ENCODE measurements at places on chromosomes 11 and 22.

DNA sequence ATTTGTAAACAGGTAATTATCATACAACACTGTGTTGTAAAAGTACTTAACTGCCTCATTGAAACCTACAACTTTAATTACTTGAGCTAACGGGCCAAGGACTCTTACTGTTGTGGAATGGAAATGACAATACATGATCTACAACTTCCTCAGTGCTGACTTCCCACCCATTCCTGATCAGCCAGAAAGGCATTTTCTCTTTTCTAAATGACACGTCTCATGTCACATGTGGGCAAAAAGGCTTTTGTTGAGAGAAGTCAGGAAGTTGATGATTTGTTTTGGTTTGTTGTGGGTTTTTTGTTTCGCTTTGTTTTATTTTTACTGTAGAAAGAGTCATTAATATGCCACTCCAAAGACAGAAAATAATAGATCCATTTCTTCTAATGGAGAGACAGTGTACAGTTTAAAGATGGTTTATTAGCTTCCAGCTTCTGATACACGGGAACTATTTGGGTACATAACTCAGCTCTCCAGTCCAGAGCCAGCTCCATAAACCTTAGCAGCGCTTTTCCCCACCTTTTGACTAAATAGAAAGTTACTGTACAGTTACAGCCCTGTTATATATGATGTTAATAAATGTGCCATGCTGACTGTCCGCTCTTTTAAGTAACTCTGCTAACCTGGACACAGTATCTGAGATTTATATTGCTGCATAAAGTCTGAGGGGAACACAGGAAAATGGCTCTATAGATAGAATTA, 509.4 kb upstream of the API5 start:
- no peak for DNase-seq

DNA sequence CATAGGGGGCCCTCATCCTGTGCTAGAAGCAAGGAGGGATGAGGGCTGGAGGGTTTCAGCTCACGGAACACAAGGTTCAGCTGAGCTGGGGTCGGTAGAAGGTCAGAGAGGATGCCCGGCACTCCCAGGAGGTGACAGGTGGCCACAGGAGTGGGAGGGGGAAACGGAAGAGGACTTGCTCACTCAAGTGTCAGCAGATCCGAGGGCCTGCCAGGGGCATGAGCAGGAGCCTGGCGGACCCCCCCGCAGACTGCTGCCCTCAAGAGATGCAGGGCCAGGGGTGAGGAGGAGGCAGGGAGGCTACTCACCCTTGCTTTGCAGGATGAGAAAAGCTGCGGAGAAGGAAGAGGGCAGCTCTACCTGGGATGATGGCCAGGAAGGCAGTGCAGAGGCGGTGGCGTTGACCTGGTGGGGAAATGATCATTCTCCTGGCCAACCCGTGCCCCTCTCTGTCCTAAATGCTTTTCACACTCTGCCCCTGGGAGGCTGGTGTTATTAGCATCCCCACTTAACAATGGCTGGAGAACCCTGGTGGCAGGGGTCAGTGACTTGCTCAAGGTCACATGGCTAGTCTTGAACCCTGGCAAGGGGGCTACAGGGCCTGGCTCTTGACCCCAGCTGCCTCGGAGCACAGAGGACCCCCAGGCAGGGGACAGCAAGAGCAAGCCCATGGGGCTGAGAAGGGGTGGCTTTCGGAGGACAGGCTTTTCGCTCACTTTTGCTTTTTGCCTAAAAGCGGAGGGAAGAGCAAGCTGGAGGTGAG, 30.1 kb upstream of the CSNK1E start:
- no peak for DNase-seq

GRCh38 chr11:112455791-112456190, 195.1 kb upstream of the PLET1 start:
- no peak for DNase-seq

DNA sequence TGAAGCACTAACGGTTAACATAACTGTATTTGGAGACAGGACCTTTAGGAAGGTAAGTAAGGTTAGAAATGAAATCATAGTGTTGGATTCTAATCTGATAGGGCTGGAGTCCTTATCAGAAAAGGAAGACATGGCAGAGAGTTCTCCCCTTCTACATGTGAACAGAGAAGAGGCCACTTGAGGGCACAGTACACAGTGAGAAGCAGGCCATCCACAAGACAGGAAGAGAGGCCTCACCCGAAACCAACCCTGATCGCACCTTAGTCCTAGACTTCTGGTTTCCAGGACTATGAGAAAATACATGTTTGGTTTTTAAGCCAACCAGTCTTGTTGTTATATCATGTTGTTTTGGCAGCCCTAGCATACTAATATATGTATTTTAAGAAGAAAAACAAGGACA, 170.0 kb downstream of the LRRC4C start:
- no peak for DNase-seq

DNA sequence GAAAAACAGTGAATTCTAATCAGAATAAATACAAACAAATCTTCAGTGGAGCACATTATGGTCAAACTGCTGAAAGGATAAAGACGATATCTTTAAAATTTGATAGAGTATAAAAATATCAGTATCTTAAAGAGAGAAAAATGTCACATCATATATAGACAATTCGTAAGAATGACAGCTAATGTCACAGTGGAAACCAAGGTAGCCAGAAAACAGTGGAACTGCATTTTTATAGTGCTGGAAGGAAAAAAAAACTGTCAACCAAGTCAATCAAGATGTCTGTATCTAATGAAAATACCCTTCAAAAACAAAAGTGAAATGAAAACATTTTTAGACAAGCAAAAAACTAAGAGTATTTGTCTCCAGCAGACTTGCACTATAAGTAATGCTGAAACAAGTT, 73.4 kb upstream of the HMGXB4 start:
- DNase-seq: no peak

DNA sequence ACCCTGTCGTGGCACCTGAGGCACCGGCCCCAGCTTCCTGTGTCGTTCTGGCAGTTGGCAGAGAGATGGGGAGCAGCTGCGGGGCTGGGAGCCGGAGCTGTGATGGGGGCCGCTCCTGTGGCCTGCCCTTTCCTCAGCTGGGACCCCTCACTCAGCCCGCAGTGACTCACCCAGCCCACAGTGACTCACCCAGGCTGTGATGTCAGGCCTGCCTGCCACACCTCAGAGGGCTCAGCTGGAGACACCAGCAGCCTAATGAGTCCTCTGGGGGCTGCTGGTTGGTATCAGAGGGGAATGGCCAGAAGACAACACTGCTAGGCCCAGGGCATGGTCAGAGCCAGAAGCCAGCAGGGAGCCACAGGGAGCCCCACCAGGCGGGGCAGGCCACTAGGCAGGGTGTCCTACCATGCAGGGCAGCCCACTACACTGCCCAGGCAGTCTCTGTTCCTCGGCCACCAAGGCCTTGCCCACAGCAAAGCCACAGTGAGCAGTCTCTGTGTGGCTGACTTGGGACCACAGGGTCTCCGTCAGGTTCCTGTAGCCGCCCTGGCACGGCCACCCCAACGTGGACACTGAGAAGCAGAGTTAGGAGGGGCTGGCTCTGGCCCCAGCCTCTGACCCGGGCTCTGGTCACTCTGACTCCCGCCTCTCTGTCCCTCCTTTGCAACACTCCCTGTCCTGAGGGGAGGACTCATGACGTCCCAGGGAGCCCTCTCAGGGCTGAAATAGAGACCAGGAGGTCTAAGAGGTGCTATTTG, 4.2 kb upstream of the FXYD2 start:
- DNase-seq: peak; percentile 81

GRCh38 chr22:27984001-27984695, 65.1 kb upstream of the PITPNB start:
- DNase-seq: no peak

DNA sequence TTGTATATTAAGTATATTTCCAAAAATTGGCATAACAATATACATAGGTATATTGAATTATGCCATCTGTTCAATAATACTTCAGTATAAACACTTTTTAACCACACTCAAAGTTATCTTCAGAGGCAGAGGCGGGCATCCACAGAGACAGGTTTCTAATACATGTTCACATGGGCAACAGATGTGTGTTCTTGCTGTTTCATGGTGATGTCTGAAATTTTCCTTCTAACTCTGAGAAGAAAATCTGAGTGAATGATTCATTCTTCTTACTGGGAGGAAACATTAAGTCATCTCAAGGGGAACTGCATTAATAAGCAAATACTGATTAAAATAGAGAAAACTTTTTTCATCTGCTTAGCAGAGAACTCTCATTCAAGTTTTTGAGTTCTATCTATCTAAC, 1074.5 kb downstream of the LRRC4C start:
- no peak for DNase-seq

DNA sequence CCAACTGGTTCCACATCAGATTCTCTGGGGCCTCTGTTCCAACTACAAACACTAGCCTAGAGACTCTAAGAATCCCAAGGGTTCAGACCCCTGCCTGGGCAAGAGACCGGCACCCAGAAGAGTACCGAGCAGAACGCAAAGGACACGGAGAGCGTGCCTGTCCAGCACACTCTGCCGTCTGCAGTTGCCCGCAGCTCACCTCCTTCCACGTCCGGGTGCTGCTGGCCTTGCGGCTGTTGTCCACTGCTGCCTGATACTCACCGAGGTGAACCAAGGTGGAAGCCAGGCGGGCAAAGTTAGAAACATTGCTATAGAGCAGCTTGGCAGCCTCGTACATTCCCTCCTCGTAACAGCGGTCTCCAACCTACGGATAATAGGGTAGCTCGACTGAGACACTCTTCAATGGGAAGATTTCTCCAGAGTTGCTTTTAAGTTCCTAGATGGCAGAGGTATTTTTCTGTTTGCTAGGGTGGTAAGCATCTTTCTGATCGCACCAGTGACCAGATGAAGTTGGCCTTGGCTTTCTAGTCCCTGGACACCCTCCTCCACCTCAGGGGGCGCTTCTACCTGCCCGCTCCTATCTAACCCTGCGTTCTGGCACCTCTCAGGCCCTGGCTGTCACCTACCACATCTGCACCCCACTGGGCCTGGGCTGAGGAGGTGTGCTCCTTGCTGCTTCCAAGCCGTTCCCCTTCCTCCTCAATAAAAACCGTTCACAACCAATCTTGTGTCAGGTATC, 22.8 kb upstream of the SLC25A1 start:
- no peak for DNase-seq

GRCh38 chr11:63871962-63872799, 33.3 kb downstream of the MARK2 start:
- no peak for DNase-seq

DNA sequence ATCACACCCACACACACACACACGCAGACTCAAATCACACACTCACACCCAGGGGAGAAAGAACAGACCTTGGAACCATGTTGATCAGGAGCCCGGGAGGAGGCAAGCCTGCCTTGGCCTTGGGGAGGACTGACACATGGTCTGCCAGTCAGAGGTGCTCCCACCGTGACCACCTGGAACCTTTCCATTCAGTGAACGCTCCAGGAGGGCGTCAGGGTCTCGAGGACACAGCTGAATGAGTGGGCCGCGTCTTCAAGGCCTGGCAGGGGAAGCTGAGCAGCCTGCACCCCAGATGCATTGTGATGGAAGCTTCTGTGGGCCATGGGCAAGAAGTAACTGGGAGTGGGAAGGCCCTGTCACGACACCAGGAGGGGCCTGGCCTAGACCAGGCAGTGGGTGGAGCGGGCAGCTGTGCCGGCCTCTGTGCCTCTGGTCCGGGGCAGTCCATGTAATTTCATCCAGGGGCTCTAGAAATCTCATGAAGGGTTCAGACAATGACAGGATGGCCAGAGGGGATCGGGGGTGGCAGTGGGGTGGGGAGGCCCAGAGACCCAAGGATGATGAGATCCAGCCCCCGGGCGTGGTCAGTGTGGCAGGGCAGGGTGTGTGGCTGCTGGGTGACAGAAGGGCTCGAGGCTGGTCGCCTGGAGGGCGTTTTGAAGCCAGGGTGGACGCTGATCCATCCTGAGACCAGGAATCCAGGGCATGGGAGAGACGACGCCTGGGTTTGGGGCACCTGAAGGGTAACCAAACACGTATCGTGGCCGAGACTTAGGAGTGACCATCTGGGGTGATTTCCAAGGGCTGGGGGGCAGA, 53.7 kb downstream of the IGF2 start:
- DNase-seq: no peak

- DNase-seq: no peak
Observed at GRCh38 chr11:97794876-97795275, 1225.9 kb upstream of the CNTN5 start.

DNA sequence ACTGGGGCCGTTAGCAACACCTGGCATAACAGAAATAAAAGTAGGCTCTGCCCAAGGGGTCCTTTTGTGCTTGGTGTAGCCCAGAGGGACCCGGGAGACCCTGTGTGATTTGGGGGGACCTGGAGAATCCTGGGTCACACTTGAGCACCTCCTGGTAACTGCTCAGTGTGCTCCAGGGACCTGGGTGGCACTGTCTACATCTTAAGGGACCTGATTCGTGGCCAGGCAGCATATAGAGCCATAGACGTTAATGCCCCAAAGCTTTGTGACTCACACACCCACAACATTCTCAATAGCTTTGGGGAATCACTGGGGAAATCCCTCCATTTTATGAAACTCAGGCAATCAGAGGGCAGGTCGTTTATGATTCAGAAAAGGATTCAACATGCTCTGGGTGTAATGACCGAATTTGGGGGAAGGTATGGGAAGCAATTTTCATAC, 3.6 kb upstream of the IGF2 start:
- no peak for DNase-seq

DNA sequence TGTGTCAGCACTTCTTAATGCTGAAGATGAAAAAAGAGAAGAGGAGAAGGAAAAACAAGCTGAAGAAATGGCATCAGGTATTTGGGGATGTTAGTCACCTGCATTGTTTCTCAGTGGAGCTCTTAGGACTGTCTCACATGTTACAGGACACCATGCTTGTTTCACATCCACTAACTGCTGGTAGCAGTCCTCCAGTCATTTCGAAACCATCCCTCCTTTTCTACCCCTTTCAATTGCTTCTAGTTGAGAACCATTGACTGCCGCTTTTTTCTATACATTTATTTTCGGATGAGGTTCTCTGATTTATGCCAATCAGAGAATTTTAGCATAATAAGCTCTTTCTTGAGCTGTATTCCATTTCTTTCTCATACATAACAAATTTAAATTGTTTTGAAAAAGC, 21.5 kb downstream of the BIRC2 start:
- DNase-seq: no peak

- DNase-seq: no peak
Observed at GRCh38 chr11:14111496-14111895, 149.0 kb downstream of the SPON1 start.

GRCh38 chr22:46349681-46350080, 14.2 kb downstream of the TRMU start:
- no peak for DNase-seq

GRCh38 chr11:133904818-133905515, 51.8 kb downstream of the IGSF9B start:
- no peak for DNase-seq

GRCh38 chr11:92569726-92570125, 345.1 kb downstream of the FAT3 start:
- no peak for DNase-seq

DNA sequence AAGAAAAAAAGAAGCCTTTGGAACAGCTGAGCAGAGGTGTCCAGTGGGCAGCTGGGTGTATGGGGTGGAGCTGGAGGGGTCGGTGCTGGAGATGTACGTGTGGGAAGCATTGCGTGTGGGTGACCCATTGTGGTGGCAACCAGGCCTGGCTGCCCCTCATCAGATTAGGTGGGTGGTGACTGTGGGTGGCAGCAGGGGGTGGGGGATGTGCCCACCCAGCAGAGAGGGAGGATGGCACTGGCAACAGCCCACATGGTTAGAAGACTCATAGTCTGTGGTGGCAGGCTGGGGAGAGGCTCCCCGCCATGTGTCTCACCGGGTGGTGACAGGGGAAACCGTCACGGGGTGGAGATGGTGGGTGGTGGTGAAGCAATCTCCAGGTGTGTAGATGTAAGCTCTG, 27.6 kb downstream of the TP53I11 start:
- no peak for DNase-seq

All from activated naive CD8-positive, alpha-beta T cell treated with anti-CD3 and anti-CD28 coated beads, Interleukin-2, amount 50 U/mL, for 16 hours (primary cell).